ENCODE measurements at places on chromosomes 1 and 21.

- no peak for DNase-seq
These were observed 4.8 kb downstream of the FAM110D start for GRCh38 chr1:26163684-26164035.

DNA sequence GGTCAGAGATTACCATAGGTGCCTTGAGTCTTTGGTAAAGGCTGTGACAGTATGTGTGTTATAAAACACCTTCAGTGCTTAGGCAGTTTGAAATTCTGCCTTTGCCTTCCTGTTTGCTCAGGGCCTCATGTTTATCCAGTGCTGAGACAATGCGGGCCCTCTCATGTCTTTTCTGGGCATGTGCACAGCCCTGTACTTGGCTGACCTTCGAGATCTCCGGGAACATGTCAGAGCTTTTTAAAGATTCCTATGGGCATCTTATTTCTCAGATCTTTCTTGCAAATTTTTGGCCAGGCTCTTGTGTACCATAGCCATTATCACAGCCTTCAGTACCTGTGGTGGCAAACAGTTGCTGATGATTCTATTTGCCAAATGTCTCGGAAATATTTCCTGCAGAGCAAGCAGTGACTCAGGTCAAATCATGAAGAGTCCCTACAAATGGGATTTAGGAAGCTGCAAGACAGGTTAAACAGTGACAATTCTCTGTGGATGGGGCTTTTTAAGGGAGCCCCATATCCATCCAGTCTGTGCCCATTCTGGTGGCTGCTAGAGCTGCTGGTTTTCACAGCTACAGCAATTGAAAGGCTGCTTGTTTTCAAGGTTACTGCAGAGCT, 42.1 kb downstream of the HOOK1 start:
- no peak for DNase-seq

DNA sequence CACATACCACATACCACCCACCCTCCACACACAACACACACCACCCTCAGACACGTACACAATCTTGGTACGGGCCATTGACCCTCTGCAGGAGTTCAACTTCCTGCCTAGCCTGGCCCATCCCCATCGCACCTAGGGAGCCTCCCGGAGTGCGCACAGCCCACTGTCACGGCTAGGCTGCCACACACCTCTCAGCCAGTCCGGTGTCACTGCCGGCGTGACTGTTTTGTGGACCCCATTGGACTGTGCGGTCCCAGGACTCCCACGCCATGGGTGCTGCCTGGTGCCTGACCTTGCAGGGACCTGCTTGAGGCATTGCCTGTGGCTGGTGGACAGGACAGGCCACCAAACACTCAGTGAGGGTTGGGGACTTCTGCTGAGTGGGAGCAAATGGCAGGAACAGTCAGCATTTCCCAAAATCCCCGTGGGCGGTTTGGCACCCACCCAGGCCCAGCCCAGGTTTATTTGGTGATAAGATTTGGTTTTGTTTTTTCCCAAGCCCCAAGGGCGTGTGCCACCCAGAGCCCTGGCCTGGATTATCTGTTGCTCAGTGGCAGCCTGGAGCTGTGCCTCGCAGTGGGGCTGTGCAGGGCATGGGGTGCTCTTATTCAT, 27.7 kb downstream of the RAB7B start:
- no peak for DNase-seq

- DNase-seq, result no peak
These were observed 197.5 kb upstream of the C8B start for GRCh38 chr1:57163325-57163724.

GRCh38 chr21:44514746-44515358, 25.1 kb downstream of the KRTAP10-1 start:
- DNase-seq, result no peak

DNA sequence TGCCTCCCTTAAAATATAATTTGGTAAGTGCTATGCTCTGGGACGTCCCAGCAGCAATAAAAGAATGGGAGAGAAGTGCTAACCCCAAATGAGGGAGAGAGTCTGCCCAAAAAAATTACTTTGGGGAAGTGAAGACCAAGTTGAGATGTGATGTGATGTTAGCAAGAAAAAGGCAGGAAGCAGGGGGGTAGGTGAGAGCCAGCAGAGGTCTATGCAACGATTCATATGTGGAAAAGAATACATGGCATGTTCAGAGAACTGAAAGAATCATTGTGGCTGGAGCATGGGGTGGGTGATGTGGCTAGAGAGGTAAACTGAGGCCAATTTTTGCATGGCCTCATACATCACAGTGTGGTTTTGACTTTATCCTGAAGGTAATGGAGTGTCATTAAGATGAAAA, 5.6 kb upstream of the CTPS1 start:
- no peak for DNase-seq

GRCh38 chr21:21955204-21955603, 957.0 kb downstream of the NCAM2 start:
- DNase-seq, result no peak

DNA sequence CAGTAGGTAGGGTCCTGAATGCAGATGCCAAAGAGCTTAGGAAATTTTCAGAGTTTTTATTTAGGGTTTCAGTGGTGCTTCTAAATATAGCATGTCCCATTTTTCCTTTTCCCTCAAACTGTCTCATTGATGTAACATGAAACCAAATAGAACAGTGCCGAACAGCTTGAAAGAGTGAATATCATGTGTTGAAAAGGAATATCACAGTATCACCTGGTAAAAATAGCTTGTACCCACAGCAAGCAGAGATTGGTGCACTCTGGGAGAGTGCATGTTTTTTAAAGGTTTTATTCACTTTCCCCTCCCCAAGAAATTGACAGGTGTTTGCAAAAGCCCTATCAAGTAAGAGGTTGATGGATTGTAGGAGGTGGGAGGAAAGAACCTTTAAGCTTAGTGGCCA, 41.9 kb upstream of the ELAVL4 start:
- DNase-seq, result no peak

DNA sequence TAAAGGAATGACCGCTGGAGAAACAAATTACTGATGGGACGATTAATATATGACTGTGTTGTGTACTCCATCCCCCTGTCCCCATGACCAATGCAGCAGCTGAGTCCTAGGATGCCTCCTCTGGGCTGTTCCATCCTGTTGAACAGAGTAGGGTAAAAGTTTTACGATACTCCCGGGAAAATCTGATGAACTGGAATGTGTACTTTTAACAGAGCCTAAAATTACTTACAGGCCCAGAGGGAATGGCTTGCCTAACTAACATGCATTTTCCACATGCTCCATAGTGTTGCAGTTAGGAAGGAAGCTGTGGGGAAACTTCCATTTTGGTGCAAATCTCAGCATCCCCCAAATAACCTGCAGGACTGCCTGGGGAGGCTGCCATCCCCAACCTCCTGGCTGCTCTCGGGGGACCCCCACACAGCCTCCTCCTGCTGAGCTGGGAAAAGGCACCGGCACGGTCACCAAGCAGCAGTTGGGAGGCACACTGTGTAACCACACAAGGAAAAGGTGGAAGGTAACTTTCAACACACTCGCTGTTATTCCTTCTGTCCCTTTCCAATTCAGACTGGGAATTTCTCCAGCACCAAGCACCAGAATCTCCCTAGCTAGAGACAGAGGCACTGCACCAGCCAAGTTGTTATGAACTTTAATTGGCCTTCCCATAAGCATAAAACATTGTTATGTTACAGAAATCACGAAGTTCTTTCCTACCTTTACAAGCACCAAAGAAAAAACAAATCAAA, 97.2 kb downstream of the BCAR3 start:
- DNase-seq, result no peak

- no peak for DNase-seq
These were observed 201.7 kb downstream of the TM2D1 start for GRCh38 chr1:61523229-61523628.

DNA sequence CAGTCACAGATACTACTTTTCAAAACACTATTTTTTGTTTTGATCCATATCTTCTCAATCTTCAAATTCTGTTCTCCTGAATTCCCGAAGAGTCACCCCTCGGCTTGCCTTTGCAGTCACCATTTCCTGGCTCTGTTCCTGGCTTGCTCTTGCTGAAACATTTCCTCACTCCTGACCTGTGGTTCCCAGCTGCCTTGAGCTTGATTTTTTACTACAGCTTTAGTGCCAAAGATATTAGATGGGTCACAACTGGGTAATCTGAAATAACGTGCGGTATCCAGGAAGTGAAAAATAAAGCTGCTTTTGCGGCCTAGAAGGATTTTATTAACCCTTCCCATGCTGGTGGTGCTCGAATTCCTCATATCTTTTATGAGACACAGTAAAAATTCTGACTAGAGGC, 318.8 kb downstream of the PCP4 start:
- no peak for DNase-seq

DNA sequence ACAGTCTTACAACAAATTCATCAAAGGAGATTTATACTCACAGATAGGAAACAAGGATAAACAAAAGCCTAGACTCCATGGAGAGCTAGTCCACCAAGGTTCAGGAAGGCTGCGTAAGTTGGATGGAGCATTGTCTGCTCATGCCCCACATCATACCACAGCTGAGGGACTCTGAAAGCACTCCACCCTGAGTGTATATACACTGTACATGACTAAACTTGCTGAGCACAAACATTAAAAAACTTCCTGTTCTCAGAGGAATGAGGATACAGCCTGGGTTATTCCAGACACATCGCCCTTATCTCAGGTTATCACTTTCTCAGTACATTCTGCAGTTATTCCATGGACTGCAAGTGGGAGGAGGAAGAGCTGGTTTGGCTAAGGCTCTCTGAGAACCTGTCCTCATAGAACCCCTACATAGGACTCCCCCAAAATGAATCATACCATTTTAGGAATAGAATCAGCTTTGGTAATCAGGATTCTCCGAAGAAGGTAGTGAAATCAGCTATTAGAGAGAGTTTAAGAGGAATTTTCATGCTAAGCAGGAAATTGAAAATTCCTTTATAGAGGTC, 58.0 kb upstream of the PRMT6 start:
- no peak for DNase-seq

GRCh38 chr1:107695341-107695740, 269.6 kb downstream of the VAV3 start:
- DNase-seq, result no peak

- DNase-seq, result no peak
These were observed 6.4 kb upstream of the SPATC1L start for GRCh38 chr21:46190491-46191131.

GRCh38 chr1:37752583-37753471, 12.1 kb downstream of the EPHA10 start:
- DNase-seq, result no peak

- no peak for DNase-seq
These were observed 25.1 kb upstream of the S100A11 start for GRCh38 chr1:152061952-152062351.

- no peak for DNase-seq
These were observed 52.2 kb downstream of the PUM1 start for GRCh38 chr1:31013187-31013864.

DNA sequence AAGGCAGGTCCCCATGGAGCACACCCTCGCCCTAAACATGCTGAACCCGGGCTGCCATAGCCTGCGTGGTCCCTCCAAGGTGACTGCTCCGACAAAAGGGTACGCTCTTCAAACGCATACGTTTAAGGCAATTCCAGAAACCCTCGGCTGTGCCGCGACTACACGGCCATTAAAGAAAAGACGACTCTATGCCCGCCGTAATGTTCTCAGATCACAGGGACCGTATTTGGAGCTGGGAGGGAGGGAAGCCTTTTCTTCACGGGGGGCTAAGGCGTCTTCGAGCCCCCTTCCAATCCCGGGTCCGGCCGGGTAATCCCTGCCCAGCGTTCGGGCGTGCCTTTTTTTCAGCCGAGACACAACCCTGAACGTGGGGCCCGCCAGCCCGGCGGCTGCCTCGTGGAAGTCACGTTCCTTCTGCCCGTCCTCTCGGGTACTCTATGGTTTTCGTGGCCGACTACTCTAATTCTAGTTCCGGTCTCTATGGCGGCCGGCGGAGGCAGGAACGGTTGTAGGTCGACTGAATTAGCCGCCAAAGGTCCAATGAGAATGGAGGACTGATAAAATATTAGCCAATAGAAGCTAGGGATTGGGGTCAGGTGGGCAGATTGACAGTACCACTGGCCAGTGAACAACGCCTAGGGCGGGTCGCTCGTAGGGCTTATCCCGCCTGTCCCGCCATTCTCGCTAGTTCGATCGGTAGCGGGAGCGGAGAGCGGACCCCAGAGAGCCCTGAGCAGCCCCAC, at the start of gene YBX1:
Gene YBX1 (plus strand): TSS at position 678 of the 743 bp plus-strand sequence. CDS start 148 bp downstream, outside the sequence.
- DNase-seq, result peak; percentile 98

Measured in liver (tissue), 10 donors.